Activated naive CD4-positive, alpha-beta T cell treated with anti-CD3 and anti-CD28 coated beads, Interleukin-2, amount 50 U/mL, for 72 hours (primary cell): ENCODE measurements at places on chromosomes 7 and 10.

GRCh38 chr7:44867073-44867995 lies 18.0 kb downstream of the PURB start:
- DNase-seq, result no peak

DNA sequence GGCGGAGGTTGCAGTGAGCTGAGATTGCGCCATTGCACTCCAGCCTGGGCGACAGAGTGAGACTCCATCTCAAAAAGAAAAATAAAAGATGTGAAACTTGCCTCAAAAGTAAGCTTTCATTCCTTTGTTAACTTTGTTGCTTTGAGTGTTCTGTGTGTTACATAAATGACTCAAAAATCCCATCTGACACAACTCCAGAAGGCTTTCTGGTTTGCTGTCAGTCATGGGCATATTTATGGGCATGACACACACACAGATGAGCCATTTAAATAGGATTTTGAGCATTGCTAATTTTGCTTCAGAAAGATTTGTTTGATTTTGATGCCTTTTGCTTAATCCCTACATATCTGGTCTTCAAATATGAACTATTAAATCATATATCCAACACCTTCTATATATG lies 82.6 kb downstream of the CACNB2 start:
- DNase-seq, result no peak

- DNase-seq, result no peak
Measured at GRCh38 chr7:47678641-47679380, 96.9 kb upstream of the TNS3 start.

GRCh38 chr10:85993840-85994507 lies 372.6 kb downstream of the GRID1 start:
- DNase-seq, result no peak

DNA sequence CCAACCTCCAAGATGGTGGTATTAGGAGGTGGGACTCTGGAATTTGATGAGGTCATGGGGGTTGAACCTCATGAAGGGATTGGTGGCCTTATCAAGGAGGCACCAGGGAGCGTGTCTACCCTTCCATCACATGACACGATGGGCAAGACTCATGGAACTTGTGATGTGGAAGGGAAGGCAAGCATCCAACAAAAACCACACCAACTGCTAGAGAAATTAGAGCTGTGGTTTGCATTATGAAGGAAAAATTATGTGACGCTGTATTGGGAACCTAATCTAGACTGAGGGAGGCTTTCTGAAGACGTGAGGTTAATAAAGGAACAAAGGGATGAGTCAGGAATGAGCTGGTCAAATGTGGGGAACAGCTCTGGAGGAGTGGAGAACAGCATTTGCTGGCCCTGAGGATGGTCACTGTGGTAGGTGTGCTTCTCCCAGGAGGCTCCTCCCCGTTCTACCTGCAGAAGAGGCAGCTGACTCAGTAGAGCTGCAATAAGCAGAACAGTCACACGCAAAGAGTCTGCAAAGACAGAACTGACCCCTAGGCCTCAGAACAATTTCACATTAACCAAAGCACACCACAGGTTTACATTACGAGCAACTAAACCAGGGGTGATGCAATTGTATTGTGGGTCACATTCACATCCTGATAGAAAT lies 236.6 kb upstream of the GRB10 start:
- DNase-seq, result no peak

GRCh38 chr7:37920305-37920848 lies at the start of gene EPDR1:
EPDR1 (plus strand) TSS chr7:37920640; CDS start chr7:37920940, 300 bp downstream.
- no peak for DNase-seq

DNA sequence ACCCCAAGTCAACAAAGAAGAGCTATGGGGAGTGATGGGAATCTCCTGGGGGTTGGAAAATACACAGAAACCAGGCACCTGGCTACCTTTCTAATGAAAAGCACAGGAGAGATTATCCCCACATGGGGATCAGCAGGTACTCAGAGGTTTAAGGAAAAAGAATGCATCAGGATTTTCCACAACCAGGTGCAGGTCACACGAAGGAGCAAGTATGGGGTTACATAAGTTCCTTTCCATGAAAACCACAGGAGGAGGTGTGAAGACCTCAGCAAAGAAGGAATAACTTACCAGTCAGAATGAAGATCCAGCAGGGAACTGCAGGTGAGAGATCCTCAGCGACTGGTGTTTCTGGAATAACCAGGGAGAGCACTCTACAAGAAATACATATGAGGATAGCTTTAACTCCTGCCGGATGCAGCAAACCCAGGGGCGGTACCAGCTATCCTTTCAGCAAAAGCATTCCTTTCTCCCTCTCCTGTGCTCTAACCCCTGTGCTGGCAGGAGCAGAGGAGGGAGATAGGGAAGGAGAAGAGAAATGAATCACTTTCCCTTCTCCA lies 116.7 kb upstream of the TMEM106B start:
- no peak for DNase-seq

DNA sequence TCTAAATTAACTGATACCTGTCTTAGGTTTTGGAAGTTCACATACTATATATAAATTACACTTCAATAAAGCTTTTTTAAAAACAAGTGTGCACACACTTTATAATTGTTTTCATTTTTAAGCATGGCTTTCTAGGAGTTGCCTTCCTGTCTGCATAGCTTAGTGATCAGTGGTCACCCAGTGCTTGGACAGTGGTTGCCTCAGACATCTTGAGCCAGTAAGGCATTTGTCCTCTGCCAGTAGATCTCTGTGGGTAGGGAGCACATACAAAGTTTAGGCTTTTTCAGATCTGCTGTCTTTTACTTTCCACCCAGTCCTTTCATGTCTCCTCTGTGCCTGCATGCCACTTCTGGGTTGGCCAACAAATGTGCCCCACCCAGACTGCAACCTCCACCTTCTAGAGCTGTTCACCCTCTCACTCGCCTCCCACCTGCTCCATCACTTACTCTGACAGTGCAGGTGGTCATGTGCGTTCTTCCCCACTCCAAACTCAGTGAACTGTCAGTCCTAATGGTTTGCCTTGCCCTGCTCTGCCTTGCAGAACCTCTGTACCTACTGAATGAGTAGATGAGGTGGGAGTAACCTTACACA lies 31.7 kb downstream of the TPST1 start:
- no peak for DNase-seq
